Globus pallidus (tissue), 1 donor: ENCODE measurements at places on chromosomes 5 and 9.

- no peak for DNase-seq
These were observed 19.2 kb downstream of the NKD2 start for GRCh38 chr5:1027631-1028441.

DNA sequence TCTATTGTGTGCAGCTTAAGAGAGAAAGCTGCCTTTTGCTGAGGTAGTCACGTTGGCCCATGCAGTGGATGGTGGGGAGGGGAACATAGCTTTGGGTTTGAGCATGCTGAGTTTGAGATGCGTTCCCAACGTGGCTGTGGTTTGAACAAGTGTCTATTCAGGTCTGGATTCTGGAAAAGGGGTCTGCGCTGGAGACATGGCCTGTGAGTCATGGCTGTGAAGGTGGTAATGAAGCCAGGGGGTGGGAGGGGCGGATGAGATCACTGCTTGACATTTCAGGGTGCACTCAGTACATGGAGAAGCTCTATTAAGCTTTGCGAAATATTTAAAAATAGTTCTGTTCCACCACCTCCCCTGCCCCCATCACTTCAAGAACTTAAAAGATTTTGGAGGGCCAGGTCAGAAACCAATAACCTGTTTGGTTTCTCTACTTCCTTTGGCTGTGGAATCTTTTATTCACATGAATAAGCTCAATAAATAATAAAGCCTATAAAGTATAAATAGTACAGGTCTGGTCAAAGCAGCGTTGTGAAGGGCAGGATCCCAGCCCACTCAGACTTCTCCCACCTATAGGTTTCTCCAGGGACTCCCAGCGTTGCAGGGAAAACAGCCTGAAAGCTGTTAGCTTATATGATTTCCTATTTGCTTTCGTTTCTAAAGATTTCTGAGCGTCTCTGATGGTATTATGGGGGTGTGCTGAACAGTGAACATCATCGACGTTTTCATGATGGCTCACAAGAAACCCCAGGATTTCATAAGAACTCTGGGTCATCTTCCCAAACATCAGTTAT, 189.9 kb downstream of the NSG2 start:
- no peak for DNase-seq

DNA sequence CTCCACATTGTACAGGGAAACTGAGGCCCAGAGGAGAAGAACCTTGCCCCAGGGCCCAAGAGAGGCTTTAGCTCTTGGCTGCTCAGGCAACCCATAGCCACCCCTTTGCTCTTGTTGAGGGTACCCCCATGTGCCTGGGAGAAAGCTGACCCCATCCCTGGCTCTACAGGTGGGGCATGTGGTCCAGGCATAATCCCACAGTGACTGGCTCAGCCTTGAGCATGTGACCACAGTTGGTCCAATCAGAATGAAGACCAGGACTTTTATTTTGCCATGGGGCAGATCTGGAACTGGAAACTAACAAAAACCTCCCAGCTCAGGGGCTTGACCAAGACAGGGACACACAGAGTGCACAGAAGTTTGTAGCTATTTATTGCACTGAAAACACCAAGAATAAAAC, 29.3 kb downstream of the SLC6A7 start:
- DNase-seq, result no peak

GRCh38 chr5:146461319-146461718, 14.2 kb downstream of the TCERG1 start:
- no peak for DNase-seq

- no peak for DNase-seq
These were observed 75.6 kb downstream of the USP20 start for GRCh38 chr9:129910628-129911567.

- DNase-seq, result no peak
These were observed 6.5 kb downstream of the TAS2R1 start for GRCh38 chr5:9623661-9624060.

GRCh38 chr5:43917925-43918324, 314.9 kb downstream of the NNT start:
- DNase-seq, result no peak

GRCh38 chr5:83924891-83925290, 204.2 kb upstream of the HAPLN1 start:
- DNase-seq, result no peak

- no peak for DNase-seq
These were observed 56.9 kb downstream of the PDE6A start for GRCh38 chr5:149887622-149888183.

GRCh38 chr5:36334315-36334714, 32.6 kb upstream of the RANBP3L start:
- no peak for DNase-seq

- no peak for DNase-seq
These were observed 622.2 kb downstream of the ANXA1 start for GRCh38 chr9:73773896-73774295.

- DNase-seq, result no peak
These were observed 25.8 kb downstream of the LPCAT1 start for GRCh38 chr5:1497795-1498622.

- no peak for DNase-seq
These were observed 8.9 kb upstream of the HMCN2 start for GRCh38 chr9:130256644-130257043.

GRCh38 chr5:56326116-56326515, 93.0 kb upstream of the ANKRD55 start:
- DNase-seq, result no peak

DNA sequence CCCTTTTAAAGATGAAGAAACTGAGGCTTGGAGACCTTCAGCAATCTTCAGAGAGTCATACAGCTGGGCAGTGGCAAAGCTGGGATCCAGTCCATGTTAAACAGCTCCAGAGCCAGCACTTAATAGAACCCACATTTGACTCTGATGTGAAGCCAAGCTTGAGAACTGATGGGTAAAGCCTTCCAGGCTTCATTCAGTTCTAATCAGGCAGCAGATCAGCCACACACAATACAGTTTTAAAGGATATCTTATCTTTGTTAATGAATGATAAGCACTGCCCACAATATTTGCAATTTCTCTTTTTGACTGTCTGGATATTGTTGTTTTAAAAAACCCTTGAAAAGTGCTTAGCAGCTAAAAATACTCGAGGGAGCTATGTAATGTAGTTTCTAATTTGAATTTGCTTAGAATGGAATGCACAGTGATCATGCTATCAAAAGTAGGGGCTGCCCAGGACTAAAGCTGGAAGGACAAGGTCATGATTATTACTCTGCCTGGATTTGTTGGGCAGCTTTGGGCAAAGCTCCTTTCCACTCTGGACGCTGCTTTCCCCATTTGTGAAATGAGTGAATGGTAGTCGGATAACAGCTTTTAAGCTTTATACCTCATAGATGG, 31.3 kb upstream of the HTR4 start:
- DNase-seq, result no peak

- DNase-seq, result no peak
These were observed 34.8 kb downstream of the ACOT12 start for GRCh38 chr5:81359108-81359507.

- peak; percentile 60 for DNase-seq
These were observed 22.2 kb upstream of the SLC1A3 start for GRCh38 chr5:36584009-36584875.

GRCh38 chr5:131745703-131746102, 51.1 kb downstream of the FNIP1 start:
- DNase-seq, result no peak

GRCh38 chr5:129384736-129385135, 75.4 kb upstream of the ADAMTS19 start:
- no peak for DNase-seq

- DNase-seq, result peak; percentile 77
These were observed 5.7 kb downstream of the NFIB start for GRCh38 chr9:14307989-14308852.

DNA sequence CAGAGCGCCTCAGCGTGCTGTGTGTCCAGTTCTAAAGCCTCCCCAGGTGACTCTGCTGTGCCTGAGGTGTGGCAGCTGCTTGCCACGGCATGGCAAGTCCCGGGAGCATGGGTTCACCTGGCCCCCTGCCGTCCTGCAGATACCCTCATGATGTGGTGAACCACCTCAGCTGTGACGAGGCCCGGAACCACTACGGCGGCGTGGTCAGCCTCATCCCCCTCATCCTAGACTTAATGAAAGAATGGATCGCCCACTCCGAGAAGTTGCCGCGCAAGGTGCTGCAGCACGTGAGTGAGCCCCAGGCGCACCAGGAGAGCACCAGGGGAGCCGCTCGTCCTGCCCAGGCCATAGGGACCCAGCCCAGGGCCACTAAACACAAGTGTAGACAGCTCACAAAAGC, 9.5 kb downstream of the SPACA9 start:
- no peak for DNase-seq

DNA sequence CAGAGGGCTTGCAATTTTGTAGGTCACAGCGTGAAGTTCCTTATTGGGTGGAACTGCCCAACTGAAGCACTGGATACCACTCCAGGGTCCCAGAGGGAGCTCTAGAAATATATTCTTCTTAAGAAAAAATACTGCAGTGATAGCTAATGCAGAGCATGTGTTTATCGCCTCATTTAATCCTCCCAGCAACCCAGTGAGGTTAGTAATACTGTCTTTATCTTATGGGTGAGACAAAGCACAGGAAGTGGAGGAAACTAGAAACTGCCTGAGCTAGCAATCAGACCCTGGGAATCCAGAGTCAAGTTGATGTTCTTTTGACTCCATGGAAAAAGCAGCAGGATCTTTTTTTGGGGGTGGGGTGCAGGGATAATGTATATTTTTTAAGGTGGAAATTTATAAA, 153.3 kb downstream of the PJA2 start:
- DNase-seq, result no peak

GRCh38 chr5:157739388-157740228, 3.9 kb upstream of the LSM11 start:
- no peak for DNase-seq

GRCh38 chr5:14507156-14507941, 74.2 kb upstream of the OTULINL start:
- DNase-seq, result no peak

DNA sequence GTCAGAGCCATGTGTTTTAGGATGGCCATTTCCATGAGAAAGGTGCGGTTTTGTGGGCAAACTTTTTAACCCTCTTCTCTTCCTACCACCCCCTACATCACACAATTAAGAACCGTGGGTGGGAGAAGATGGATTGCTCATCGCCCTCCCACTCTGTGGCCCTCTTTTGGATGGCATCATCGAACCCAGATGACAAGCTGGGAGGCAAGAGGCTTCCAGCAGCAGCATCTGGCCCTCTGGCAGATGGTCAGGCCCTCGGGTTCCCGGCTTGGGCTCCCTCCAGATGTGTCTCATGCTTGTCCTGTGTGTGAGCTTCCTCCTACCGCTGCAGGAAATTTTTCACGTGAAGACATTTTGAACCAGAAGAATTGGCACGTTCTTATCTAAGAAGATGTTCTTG, 199.9 kb downstream of the EBF1 start:
- no peak for DNase-seq

- no peak for DNase-seq
These were observed 175.2 kb downstream of the GAPVD1 start for GRCh38 chr9:125436613-125437443.

- no peak for DNase-seq
These were observed 11.5 kb downstream of the PDLIM4 start for GRCh38 chr5:132268769-132269551.

GRCh38 chr9:106321394-106322180, 541.4 kb upstream of the ZNF462 start:
- no peak for DNase-seq

DNA sequence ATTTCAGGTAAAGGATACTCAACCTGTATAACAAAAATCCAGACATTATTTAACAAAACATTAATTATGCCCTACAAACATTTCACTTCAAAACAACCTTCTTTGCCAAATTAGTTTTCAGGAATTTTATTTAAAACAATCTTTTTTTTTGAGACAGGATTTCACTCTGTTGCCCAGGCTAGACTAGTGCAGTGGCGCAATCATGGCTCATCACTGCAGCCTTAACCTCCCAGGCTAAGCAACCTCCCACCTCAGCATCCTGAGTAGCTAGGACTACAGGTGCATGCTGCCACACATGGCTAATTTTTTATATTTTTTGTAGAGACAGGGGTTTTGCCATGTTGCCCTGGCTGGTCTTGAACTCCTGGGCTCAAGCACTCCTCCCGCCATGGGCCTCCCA, 3.9 kb downstream of the FNIP1 start:
- DNase-seq, result no peak

DNA sequence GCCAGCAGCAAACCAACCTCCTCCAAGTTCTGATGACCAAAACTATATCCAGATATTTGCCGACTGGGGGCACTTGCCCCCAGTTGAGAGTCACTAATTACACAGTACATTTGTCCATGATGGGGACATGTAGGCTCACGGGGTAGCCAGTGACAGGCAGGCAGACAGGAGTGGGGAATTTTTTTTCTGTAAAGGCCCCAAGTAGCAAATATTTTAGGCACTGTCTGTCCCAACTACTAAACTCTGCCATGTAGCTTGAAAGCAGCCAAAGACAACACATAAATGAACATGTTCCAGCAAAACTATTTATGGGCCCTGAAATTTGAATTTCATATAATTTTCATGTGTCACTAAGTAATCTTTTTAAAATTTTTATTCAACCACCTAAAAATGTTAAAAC, 80.7 kb downstream of the GRIA1 start:
- no peak for DNase-seq

DNA sequence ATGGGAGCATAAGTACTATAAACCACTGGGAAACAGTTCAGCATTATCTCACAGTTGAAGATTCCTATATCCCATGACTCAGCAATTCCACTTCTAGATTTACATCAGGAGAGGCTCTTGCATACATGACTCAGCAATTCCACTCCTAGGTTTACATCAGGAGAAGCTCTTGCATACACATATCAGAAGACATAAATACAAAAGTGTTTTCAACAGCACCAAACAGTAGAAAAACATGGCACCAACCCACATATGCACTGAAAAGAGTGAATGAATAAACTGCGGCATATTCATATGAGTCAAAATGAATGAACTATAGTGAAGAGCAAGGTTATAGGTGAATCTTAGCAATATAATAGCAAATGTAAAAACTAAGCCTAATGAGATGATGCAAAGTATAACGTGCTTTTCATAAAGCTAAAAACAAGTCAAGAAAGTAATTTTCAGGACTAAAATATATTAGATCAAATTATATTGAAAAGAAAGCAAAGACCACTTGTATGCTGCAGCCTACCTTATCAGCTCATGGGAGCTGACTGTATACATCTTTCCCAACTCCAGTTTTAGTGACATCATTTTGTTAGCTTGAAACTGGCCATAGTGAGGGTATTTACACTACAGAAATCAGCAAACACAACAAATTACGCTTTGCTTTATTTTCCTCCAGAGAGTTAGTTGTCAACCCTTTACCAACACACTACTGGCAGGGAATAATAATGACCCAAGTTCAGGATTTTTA, 95.8 kb downstream of the ANKRD18B start:
- DNase-seq, result no peak

DNA sequence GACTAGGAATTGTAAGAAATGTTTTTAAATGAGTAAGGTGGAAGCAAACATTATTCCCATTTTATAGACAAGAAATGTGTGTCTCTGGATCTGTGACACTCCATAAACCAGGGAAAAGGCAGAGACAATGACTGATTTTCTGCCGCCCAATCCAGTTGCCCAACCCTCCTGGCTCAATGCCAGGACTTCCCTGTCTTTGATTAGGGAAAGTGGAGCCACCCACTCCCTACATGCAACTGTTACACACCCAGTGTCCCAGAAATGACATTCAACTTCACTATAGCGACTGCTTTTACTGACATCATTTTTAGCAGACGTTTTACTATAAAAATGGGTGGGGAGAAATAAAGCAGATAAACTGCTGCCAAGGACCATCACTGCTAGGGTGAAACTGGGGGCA, 79.7 kb downstream of the THBS4 start:
- no peak for DNase-seq
